ENCODE measurements at places on chromosomes 6 and 20.

DNA sequence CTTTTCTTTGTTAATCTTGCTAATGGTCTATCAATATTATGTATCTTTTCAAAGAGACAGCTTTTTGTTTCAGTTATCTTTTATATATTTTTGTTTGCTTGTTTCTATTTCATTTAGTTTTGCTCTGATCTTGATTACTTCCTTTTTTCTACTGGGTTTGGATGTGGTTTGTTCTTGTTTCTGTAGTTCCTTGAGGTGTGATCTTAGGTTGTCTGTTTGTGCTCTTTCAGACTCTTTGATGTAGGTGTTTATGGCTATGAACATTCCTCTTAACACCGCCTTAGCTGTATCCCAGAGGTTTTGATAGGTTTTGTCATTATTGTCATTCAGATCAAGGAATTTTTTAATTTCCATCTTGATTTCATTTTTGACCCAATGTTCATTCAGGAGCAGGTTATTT is 26.8 kb upstream of the TNFAIP3 start:
- no peak for DNase-seq

DNA sequence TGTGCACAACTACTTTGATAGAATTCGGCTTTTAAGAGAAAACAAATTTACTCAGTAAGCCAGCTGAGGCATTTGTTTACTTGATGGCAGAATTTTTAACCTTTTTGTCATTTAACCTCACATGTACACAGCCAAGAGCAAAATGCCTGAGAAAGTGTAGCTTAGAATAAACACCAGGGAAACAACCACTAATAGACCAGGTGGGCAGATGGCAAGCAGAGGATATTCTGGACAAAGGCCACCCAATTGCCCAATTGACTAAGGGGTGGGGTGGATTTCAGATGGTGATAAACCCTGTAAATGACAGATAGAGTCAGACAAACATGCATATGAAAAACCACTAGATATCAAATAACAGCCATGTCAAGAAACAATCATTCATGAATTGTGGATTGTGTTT is 190.7 kb upstream of the FBXL4 start:
- DNase-seq = no peak

- no peak for DNase-seq
Observed at GRCh38 chr20:46243707-46244628, 64.3 kb downstream of the CDH22 start.

DNA sequence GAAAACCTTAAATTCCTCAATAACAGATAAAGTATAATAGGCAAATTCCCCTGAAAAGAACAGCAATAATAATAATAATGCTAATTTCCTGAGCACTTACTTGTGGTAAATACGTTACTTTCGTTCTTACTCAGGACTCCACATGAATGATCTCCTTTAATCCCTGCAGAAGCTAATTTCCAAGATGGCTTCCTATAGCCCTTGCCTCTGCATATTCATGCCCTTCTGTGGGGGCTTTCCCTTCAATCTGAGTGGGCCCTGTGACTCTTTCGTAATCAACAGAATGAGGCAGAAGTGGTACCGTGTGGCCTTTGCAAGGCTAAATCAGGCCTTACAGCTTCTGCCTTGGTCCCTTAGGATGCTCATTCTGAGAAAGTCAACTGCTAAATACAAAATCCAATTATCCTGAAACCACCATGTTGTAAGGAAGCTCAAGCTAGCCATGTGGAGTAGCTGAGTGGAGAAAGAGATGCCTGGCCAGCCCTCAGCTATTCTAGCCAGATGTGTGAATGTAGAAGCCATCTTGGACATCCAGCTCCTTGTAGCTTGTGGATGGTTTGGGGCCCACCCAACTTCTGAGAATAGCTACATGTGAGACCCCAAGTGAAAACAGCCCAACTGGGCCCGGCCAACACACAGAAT is 50.5 kb downstream of the MCUR1 start:
- no peak for DNase-seq
